Activated naive CD8-positive, alpha-beta T cell treated with anti-CD3 and anti-CD28 coated beads, Interleukin-2, amount 50 U/mL, for 24 hours (primary cell): ENCODE measurements at places on chromosomes 1 and 21.

- no peak for DNase-seq
- no peak overlapping the region for H3K27ac ChIP-seq
- H3K4me3 ChIP-seq = no peak overlapping the region
- H3K36me3 ChIP-seq = no peaks in the 10 kb centered on the region
- no peaks in the 10 kb centered on the region for H3K4me1 ChIP-seq
These were observed 24.6 kb downstream of the NKAIN1 start for GRCh38 chr1:31215065-31215570.

DNA sequence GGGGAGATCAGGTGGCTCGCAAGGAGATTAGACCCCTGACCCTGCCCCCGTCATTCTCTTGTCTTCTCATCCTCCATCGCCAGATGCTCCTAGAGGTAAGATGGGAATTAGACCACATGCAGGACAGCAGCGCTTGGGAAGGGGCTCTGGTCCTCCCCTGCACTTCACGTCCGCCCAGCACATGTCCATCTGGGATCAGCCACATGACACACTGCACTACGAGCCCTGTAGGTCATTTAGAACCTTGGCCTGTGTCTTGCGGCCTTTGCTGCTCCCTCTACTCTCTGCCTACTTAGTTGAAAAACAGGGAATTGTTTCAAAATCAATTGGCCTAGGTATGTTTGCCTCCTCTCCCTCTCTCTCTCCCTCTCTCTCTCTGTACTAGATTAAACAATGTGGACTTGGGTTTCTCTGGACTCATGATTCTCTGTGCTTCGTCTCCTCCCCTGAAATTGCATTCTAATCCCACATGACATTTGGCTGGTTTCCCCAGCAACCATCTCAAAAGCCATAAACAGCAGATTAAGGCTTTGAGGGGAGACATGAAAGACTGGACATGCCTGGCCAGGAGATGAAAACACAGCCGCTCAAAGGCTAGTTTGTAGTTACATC, 3.8 kb upstream of the NCMAP start:
- peaks cover 18% of the 10 kb centered on the region for H3K27me3 ChIP-seq
- no peak overlapping the region for H3K27ac ChIP-seq
- no peak overlapping the region for H3K4me3 ChIP-seq
- no peak for DNase-seq
- H3K4me1 ChIP-seq = peaks cover 8% of the 10 kb centered on the region

DNA sequence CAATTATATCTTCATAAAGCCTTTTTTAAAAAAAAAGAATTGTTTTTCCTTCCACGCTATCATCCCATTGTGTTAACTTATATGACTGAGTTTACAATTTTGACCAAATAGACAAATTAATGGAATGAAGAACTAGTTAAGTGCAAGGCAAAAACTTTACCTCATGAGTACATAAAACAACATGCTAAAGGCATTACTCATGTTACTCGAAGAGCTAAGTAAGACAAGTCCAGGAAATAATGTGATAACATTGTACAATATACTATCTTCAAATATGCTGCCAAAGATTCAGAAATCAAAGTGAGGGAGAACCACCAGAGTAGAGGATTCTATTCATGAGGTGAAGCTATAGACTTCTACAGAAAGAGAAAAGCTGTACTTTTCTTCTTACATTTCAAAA, 24.2 kb upstream of the DYNLT5 start:
- no peak overlapping the region for H3K4me3 ChIP-seq
- DNase-seq = no peak
- H3K36me3 ChIP-seq = no peaks in the 10 kb centered on the region
- H3K4me1 ChIP-seq = peaks cover 9% of the 10 kb centered on the region
- peaks cover 4% of the 10 kb centered on the region for H3K27me3 ChIP-seq

GRCh38 chr1:39646232-39647081, 7.0 kb upstream of the HEYL start:
- no peak overlapping the region for H3K27ac ChIP-seq
- no peaks in the 10 kb centered on the region for H3K27me3 ChIP-seq
- no peaks in the 10 kb centered on the region for H3K4me1 ChIP-seq
- no peak overlapping the region for H3K4me3 ChIP-seq
- H3K36me3 ChIP-seq = no peaks in the 10 kb centered on the region

DNA sequence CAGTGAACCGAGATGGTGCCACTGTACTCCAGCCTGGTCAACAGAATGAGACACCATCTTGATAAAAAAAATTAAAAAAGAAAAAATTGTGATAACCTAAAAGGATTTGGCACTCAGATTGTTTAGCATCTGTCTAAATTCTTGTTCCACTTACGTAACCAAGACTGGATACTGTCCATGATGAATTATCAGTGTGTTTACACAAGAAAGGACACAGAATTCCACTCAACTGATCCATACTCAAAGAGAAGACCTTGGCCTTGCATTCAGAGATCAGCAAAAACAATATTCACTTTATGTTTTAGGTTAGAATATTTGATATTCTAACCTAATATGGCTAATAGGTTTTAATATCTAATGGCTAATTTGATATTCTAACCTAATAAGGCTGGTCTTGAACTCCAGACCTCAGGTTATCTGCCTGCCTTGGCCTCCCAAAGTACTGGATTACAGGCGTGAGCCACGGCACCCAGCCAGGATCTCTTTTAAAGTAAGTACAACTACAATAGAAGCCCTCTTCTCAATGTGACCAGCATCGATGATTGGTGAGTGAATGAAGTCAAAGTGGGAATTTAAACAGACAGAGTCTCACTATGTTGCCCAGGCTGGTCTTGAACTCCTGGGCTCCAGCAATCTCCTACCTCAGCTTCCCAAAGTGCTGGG, 43.1 kb upstream of the COX20 start:
- no peak for DNase-seq
- H3K4me3 ChIP-seq = no peak overlapping the region
- no peaks in the 10 kb centered on the region for H3K27me3 ChIP-seq

- DNase-seq = no peak
- H3K27me3 ChIP-seq = peaks cover 16% of the 10 kb centered on the region
- H3K27ac ChIP-seq = no peak overlapping the region
- no peak overlapping the region for H3K4me3 ChIP-seq
- no peaks in the 10 kb centered on the region for H3K4me1 ChIP-seq
- peaks cover 8% of the 10 kb centered on the region for H3K36me3 ChIP-seq
These were observed 42.8 kb downstream of the POFUT2 start for GRCh38 chr21:45244799-45245340.
